HFF-Myc (cell line): ENCODE measurements at places on chromosomes 5 and 9.
A peak's percentile ranks its signal among the peaks of the same experiment; 100 is the strongest.

DNA sequence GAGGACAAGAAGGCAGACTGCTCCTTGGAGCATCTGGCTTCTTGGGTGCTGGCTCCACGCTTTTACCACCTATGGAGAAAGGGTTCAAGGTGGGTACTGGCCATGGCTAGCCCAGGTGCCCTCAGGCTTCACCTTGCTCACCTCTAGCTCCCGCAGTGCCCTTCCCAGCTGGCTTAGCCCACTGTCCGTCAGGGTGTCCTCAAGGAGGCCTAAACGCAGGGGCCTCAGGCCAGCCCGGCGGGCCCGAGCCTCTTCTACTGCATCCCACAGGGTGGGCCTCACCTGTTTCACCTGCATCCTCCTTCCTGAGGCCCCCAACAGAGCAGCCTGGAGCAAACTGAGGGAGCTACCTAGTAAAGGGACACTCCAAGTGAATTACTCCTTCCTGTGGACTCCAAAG, 9.1 kb downstream of the SLC35A4 start:
- DNase-seq, result no peak

DNA sequence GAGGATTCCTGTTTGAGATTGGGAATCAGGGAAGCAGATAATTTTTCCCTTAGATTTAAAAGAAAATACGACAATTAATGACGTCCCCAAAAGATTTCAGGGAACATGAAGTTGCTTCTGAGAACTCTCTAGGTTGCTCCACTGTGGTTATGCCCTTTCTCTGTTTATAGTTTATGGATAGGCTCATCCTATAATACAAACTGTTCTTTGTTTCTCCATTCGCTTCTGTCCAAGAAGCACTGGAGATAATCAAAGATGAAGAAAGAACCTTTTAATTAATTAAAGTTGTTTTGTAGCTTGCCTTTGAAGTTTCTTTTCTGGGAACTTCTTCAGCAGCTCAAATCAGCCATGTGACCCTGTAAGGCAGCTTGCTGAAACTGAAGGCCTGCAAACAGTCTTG, 87.5 kb downstream of the CHSY3 start:
- DNase-seq, result no peak

- DNase-seq, result no peak
Observed at GRCh38 chr5:153340139-153340538, 150.3 kb upstream of the GRIA1 start.

- no peak for DNase-seq
Observed at GRCh38 chr5:136206361-136206760, 13.4 kb upstream of the SMIM32 start.

GRCh38 chr5:180287404-180287803, 4.5 kb downstream of the MAPK9 start:
- DNase-seq, result no peak

DNA sequence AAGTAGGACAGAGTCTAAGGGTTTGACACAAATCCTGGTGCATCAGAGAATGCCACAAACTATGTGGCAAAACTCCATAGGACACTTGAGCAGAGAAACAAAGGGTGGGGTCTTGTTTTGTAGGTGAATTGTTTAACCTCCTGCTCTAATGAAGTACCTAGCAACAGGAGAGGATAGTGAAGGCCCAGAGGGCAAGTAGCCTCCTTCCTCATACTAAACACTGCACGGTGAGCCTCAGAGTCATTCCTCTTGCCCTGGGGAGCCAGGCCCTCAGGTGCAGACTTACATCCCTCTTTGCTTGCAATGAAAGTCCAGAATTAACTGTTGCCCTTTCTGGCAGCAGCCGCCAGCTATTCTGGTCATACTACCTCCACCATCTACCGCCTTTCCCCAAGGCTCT, 166.1 kb downstream of the DROSHA start:
- no peak for DNase-seq

GRCh38 chr9:7121055-7121454, 363.3 kb downstream of the KDM4C start:
- no peak for DNase-seq

- no peak for DNase-seq
Observed at GRCh38 chr9:95079461-95079860, 238.0 kb downstream of the FANCC start.

- DNase-seq, result no peak
Observed at GRCh38 chr5:6822556-6823343, 109.5 kb downstream of the TENT4A start.

GRCh38 chr5:137086342-137086741, 412.8 kb downstream of the SPOCK1 start:
- DNase-seq, result no peak

DNA sequence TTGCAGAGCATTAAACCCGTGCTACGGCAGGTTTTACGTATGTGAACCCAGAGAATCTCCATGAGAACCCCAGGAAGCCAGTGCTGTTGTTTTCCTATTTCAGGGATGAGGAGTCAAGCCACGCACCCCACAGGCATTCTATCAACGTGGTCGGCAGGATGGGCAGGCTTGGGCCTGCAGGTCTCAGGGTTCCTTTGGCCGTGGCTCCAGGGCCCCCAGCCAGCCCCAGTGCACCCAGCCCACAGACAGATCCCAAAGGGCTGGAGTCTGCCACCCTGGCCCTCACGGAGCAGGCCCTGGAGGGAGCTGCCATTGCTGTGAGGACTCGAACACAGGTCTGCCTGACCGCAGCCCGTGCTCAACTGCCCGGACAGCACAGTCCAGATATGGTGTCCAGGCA, 77.1 kb upstream of the STXBP1 start:
- DNase-seq, result no peak

DNA sequence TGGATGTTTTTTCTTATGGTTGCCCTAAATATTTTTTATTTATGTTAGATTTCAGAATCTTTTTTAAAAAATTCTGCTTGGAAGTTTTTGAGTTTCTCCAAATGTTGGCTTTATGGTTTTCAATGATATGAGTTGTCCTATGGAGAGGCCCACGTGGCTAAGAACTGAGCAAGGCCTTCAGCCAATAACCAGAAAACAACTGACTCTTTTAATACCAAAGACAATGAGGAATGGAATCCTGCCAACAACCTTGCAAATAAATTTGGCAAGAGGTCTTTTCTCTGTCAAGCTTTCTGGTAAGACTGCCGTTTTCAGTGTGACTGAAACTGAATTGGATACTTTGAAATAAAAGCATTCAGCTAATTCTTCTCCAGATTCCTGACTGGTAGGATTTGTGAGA, 1740.1 kb upstream of the WWC1 start:
- DNase-seq, result no peak

DNA sequence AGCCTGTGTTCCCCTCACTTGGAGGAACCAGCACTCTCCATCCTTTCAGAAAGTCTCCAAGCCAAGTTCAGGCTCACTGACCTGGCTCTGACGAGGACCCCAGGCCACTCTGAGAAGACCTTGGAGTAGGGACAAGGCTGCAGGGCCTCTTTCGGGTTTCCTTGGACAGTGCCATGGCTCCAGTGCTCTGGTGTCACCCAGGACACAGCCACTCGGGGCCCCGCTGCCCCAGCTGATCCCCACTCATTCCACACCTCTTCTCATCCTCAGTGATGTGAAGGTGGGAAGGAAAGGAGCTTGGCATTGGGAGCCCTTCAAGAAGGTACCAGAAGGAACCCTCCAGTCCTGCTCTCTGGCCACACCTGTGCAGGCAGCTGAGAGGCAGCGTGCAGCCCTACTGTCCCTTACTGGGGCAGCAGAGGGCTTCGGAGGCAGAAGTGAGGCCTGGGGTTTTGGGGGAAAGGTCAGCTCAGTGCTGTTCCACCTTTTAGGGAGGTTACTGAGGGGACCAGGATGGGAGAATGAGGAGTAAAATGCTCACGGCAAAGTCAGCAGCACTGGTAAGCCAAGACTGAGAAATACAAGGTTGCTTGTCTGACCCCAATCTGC, 4.7 kb upstream of the NUP214 start:
- DNase-seq, result no peak

DNA sequence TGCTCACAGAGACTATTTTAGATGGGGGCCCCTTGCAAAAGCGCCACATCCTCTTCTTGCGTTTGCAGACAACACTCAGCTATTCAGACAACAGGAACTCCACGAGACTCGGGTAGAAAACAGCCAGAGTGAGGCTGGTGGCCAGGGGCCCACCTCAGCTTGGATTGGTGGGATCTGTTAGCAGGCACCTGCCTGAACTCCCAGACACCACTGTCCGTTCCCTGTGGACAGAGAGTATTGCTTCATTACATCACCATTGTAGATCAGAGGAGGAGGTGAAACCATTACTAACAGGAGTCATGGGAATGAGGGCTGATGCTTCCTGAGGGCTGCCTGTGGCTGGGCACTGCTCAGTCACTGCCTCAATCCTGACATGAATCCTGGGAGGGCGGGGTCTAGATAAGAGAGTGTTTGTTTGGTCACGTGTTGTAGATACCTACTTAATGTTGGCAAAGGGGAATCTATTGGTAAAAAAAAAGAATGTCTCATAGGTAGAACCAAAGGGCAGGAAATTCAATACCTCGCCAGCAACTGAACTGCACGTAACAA, 4.4 kb upstream of the RAPGEF1 start:
- DNase-seq, result no peak

GRCh38 chr9:133782157-133783130, 44.3 kb upstream of the SARDH start:
- DNase-seq, result peak; percentile 27

- DNase-seq, result no peak
Observed at GRCh38 chr5:178213003-178213461, 8.7 kb downstream of the HNRNPAB start.

GRCh38 chr9:106916466-106917235, 53.7 kb downstream of the ZNF462 start:
- DNase-seq, result peak; percentile 63

- DNase-seq, result no peak
Observed at GRCh38 chr5:150105928-150106615, 19.7 kb upstream of the CSF1R start.

DNA sequence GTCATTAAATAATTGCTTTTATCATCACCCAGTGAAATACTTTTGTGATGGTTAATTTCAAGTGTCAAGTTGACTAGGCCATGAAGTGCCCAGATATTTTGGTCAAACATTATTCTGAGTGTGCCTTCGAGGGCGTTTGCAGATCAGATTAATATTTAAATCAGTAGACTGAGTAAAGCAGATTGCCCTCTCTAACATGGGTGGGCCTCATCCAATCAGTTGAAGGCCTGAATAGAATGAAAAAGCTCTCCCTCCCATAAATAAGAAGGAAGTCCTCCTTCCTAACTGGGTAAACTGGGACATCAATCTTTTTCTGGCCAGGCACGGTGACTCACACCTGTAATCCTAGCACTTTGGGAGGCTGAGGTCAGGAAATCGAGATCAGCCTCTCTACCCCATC, 12.4 kb upstream of the FGF10 start:
- no peak for DNase-seq

- DNase-seq, result no peak
Observed at GRCh38 chr5:110386782-110387181, 339.7 kb downstream of the TMEM232 start.

- no peak for DNase-seq
Observed at GRCh38 chr5:58040846-58041245, 419.0 kb downstream of the PLK2 start.

GRCh38 chr5:88688984-88689667, 193.9 kb downstream of the MEF2C start:
- DNase-seq, result no peak

- DNase-seq, result no peak
Observed at GRCh38 chr9:122033775-122034373, 59.2 kb downstream of the TTLL11 start.

DNA sequence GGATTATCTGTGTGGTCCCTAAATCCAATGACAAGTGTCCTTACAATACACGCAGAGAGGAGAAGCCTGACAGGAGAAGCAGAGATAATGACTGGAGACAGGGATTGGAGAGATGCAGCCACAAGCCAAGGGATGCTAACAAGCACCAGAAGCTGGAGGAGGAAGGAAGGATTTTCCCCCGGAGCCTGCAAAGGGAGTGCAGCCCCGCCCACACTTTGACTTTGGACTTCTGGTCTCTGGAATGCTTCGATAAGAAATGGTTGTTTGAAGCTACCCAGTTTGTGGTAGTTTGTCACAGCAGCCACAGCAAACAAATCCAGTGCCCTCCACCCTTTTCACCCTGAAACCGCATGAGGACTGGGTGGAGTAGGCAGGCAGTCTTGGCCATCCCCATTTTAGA, 77.2 kb upstream of the BOD1 start:
- DNase-seq, result no peak

- DNase-seq, result no peak
Observed at GRCh38 chr9:1285526-1285925, 235.4 kb downstream of the DMRT2 start.

- no peak for DNase-seq
Observed at GRCh38 chr5:66991746-66992145, 204.9 kb downstream of the CD180 start.

GRCh38 chr9:124492818-124493217, 14.4 kb downstream of the NR5A1 start:
- no peak for DNase-seq

GRCh38 chr9:18393340-18394130, 80.4 kb upstream of the ADAMTSL1 start:
- peak; percentile 87 for DNase-seq

GRCh38 chr9:132168347-132168746, 6.5 kb downstream of the NTNG2 start:
- DNase-seq, result no peak

DNA sequence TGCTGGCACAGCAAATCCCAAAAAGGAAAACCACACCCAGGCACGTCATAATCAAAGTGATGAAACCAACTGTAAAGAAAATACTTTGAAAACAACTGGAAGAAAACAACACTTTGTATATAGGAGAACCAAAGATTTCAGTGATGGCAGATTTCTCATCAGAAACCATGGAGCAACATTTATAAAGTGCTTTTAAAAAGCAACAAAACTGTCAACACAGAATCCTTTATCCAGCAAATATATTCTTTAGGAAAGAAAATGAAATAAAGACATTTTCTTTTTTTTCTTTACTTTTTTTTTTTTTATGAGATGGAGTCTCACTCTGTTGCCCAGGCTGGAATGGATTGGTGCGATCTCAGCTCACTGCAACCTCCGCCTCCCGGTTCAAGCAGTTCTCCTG, 5.3 kb upstream of the FAM151B start:
- no peak for DNase-seq

- DNase-seq, result peak; percentile 55
Observed at GRCh38 chr9:130780865-130781504, 54.1 kb upstream of the ABL1 start.

DNA sequence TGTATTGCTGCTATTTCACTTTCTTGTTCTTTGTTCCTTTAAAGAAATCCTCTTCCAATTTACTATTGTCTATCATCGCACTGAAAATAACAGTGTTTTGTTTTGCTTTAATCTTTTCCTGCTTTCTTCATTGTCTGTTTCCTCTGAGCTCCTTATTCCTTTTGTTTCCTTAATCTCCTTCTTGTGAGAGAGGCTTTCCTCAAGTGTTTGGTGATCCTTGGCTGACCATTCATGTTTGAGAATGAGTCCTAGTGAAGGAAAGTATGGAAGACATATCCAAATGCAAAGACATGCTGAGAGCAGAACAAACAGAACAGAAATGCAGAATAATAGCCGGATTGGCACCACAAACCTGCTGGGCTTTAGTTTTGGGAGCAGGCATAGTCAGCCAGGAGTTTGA, 42.0 kb upstream of the ENTREP1 start:
- no peak for DNase-seq

DNA sequence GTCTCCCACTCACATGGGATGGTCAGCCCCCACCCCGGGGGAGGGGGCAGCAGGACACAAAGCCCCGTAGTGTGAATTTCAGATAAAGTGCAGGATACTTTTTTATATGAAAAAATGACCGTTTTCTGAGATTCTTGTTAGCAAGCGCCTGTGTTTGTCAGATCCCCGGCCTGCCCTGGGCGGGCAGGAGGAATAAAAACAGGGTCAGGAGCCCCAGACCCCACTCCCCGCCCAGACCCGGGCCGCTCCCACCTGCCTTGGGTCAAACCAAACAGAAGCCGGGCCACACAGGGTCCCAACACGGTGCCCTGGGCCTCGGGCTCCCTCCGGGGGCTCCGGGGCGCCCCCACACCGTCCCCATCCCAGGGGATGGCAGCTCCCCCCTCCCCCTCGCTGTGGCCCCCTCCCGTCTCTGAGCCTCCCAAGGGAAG, 13.5 kb upstream of the NRARP start:
- no peak for DNase-seq
